ENCODE measurements at places on chromosomes 6 and 20. TPM values are rescaled to one million over a fixed set of nuclear protein-coding genes. Genes with fewer than 3 reads are reported as not detected.

The CST1 gene
- total RNA-seq: not detected

The BAG2 gene
- 12.7 TPM for total RNA-seq

The WFDC10B gene
- total RNA-seq: not detected

The CSNK2A1 gene
- 103 TPM for total RNA-seq

The GOPC gene
- 17.5 TPM for total RNA-seq

The KHDC1L gene
- total RNA-seq: not detected

The CCN6 gene
- not detected for total RNA-seq

The ELOVL2 gene
- 1.1 TPM for total RNA-seq

The LAMA4 gene
- total RNA-seq: 71.1 TPM

The BPIFA1 gene
- not detected for total RNA-seq

The NT5DC1 gene
- 56.4 TPM for total RNA-seq

The CDH26 gene
- total RNA-seq: 1.6 TPM

The CCN2 gene
- 13.9 TPM for total RNA-seq

The OPRM1 gene
- total RNA-seq: not detected

The IL17A gene
- total RNA-seq: not detected

The MRAP2 gene
- 0.13 TPM for total RNA-seq

The ZSCAN23 gene
- total RNA-seq: 2.1 TPM

The NDUFAF5 gene
- total RNA-seq: 76.0 TPM

The FOXS1 gene
- total RNA-seq: 0.62 TPM

The TMEM74B gene
- 5.2 TPM for total RNA-seq

The TSBP1 gene
- not detected for total RNA-seq

The ZBTB9 gene
- 4.3 TPM for total RNA-seq

The FAM83D gene
- total RNA-seq: 0.35 TPM

The MYLK4 gene
- total RNA-seq: 1.4 TPM

Measured in Right ventricle myocardium superior (tissue), 1 donor.